Activated T-cell treated with anti-CD3 and anti-CD28 coated beads for 4 hours (primary cell): ENCODE measurements at places on chromosomes 13 and 19.
A peak's percentile ranks its signal among the peaks of the same experiment; 100 is the strongest.

DNA sequence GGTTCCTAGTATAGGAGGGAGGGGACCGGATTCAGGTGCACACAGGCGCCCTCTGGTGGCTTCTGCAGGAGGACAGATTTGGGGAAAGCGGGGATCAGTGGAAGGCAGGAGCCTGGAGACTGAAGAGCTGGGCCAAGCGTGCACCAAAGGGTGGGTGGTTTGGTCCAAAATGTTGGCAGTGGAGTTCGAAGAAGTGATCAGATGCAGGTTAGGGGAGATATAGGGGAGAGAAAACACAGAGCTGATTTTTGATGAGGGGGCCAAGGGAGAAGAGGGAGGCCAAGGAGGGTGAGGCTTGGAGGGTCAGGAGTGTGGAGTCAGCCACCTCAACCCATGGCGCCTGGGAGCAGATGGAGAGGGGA lies 6.8 kb upstream of the CARM1 start:
- DNase-seq: peak; percentile 70

- DNase-seq: no peak
Observed at GRCh38 chr13:22893204-22893603, 287.6 kb upstream of the SGCG start.

DNA sequence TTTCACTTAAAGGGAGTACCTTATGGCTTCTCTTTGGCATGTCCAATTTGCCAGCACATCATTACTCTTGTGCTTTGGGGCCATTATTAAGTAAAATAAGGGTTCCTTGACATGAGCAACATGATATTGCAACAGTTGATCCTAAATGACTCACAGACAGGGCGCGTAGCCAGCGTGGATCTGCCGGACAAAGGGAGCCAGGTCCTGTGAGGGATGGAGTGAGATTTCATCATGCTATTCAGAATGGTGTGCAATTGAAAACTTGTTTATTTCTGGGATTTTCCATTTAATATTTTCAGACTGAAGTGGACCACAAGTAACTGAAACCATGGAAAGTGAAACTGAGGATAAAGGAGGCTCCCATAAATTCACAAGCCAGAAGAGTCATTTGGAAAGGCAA lies 48.6 kb upstream of the WASF3 start:
- no peak for DNase-seq

DNA sequence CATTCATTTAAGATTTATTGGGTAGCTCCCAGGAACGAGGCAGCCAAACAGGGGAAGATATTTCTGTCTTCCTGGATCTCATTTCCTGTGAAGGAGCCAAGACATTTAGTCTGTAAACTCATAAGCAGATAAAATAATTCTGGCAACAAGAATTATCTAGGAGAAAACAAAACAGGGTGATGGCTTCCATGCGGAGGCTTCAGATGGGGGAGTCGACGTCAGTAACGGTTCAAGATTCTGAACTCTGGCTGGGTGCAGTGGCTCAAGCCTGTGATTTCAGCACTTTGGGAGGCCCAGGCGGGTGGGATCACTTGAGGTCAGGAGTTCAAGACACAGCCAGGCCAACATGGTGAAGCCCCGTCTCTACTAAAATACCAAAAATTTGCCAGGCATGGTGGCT lies 1.3 kb downstream of the GNA15 start:
- no peak for DNase-seq

DNA sequence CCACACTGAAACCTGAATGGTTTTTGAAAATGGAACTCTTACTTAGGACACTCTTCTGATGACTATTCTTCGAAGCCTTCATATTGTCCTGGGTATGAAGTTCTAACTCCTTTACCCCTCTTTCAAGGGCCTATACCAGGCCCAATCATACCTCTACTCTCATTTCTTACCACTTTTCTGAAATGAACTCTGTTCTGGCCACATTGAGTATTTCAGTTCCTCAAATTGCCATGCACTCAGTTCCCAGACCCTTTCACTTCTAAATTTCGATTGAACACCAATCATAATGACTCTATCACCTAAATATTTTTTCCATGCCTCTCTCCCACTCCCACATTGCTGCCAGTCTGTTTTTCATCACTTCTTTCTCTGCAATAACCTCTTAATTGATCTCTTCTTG lies 53.7 kb downstream of the LACC1 start:
- no peak for DNase-seq

DNA sequence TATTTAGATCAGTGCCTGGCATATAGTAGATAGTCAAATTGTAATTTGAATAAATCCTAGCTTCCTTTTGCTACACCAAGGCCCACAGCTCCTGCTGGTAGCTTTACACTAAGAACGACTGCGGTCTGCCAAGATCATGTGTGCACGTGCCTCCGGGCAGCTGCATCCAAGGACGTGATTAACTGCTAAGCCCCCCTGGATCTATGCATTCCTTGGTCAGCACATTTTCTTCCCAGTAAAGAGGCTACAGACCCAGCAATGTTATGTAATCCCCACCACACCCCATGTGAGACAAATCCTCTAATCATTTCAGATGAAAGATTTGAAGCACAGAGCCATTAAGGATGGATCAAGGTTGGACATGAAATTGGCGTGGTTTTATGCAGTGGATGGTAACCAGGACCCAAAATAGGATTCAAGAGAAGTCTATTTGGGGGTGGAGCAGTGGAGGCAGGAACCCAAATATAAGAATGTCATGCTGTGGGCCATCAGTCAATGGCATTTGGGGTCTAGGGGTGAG lies 65.2 kb upstream of the PEG3 start:
- DNase-seq: no peak

- DNase-seq: peak; percentile 15
Observed at GRCh38 chr13:33610438-33611120, 207.4 kb upstream of the RFC3 start.

DNA sequence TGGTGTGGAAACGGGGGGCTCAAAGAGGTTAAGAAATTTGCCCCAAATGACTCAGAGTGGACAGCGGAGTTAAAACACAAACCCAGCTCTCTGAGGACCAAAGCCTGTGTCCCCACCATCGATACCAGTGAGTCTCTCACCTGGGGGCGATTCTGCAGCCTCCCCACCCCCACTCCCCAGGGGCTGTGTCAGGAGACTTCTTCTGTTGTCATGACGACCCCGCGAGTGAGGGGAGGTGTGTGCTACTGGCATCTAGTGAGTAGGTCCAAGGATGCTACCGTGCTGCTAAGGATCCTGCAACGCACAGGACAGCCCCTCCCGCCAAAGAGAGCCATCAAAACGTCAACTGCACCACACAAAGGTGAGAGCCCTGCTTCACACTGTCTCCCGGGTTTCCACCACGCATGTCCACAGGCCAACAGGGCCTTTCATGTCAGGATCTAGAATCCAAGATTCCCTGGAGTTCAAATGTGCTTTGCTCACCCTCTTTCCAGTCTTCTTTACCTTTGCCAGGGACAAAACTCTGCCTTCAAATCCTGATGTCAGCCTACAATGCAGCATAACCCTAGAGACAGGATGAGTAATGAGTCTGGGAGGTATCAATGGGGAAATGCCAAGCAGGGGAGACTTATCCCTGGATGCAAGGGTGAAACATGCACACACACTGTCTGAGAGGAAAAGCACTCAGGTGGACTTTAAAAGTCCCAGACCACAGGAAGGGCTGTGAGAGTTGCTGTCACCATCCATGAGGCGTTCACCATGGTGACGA lies 3.9 kb downstream of the RANBP3 start:
- DNase-seq: no peak

DNA sequence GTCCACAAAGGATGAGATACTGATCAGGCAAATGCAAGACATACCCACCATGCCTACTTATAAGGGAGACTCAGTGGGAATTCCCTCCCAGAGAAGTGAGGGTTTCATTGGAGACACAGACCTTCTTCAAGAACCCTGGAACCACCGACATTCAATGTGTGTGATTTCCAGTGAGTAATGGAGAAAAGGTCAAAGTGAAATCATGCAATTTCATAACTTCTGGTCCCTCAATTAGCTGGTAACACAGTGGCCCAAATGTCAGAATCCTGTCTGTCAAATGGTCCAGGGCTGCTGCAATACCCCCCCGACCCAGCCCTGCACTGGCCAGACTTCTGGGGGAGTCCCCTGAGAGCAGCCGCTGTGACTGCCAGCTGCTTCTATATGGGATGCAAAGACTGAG lies 4.7 kb upstream of the METTL21C start:
- no peak for DNase-seq

- no peak for DNase-seq
Observed at GRCh38 chr19:33040994-33041827, 23.5 kb downstream of the RHPN2 start.

GRCh38 chr13:63409791-63410351 lies 1994.2 kb upstream of the PCDH20 start:
- no peak for DNase-seq

DNA sequence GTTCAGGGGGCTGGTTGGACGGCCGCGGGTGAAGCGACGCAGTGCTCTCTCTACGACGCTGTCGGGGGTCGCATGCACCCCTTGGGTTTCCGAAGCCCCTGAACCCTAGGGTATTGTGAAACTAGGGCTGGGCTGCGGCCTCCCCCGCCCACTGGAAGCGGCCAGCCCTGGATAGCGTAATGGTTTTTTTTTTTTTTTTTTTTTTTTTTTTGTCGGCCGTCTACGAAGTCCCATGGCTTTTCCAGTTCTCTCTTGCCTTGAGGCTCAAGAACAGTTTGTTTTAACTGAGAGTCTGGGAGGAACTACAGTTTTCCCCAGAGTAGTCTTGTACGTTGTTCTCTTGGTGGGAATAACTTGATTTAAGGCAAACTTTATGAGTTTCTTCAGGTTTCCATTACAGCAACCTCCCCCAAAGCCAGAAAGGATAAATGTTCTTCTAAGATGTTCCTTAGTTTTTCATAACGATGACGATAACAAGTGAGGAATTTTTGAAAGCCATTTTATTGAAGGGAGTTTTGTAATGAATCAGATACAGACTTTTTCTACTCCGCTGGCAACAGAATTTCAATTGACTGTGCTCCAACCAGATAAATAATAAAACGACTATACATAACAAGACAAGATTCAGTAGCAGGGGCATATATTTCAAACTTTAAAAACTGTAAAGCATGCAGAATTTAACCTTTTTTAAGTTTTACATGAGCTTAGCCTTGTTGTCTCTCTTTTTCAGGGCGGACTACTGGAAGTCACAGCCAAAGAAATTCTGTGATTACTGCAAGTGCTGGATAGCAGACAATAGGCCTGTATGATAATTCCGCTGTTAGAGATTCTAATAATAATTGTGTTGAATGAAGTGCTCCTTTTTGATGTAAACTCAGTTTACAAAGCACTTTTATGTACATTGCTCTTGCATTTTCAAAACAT lies 867 bp downstream of the WBP4 start:
- DNase-seq: no peak

- DNase-seq: peak; percentile 53
Observed at GRCh38 chr13:33723772-33724435, 94.0 kb upstream of the RFC3 start.

GRCh38 chr13:42553098-42554046 lies 20.6 kb upstream of the TNFSF11 start:
- no peak for DNase-seq

DNA sequence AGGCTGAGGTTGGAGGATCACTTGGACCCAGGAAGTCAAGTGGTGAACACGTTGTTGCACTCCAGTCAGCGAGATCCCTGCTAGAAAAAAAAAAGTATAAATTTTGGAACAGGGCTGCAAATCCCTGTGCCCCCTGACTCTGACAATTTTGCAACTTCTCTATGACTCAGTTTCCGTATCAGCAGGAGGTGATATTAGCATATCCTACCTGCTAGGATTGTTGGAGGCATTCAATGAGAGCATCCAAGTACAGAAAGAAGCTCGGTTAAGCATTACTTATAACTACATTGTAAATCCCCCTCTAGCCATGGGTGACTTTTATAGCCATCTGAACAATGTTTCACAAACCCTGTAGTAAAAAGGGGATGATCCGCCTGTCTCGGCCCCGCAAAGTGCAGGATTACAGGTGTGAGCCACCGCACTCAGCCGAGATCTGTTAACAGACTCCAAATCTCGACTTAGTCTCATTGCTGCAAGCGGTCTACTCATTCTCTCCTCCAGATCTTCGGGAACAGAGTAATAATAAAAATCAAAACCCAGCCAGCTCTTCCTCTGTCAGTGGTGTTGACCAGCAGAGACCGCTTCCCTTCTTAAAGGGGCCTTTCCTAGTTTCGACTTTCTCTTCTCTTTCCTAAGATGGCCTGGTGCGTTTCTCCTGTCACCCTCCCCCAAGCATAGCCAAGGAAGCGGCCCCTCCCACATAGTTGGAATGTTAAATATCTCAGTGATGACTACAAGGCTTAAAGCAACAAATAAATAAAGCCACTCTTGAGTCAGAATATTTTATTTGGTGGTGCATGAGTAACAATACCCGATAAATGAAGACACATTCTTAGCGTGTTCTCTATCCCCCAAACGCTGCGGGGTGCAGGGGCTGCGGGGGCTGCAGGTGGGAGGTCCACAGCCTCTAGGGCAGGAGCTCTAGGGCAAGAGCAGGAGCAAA lies 10.3 kb upstream of the BICRA start:
- no peak for DNase-seq

- DNase-seq: peak; percentile 14
Observed at GRCh38 chr19:48190288-48190884, 19.9 kb downstream of the ZSWIM9 start.

- DNase-seq: no peak
Observed at GRCh38 chr13:51136276-51136980, 25.4 kb upstream of the C13orf42 start.

DNA sequence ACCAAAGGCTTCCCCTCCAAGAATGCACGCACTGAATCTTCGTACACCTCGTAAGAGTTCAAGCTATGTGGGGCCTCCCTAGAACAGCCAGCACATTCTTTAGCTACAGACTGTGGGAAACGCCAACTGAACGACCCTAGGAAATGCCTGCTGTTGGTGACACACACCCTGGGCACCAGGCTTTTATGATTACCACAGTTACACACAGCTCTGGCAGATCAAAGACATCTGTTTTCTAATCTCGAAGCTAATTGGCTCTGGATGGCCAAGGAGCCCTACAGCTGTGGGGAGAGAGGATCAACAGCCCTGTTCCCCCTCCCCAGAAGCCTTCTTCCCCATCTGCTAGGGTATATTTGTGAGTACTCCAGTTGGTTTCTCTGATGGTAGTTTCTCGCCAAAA lies 123.0 kb downstream of the COL4A1 start:
- DNase-seq: no peak

- DNase-seq: no peak
Observed at GRCh38 chr13:77360032-77360685, 33.3 kb upstream of the MYCBP2 start.

- no peak for DNase-seq
Observed at GRCh38 chr13:71576571-71576970, 290.4 kb downstream of the DACH1 start.

GRCh38 chr13:35502456-35502855 lies 26.0 kb upstream of the MAB21L1 start:
- DNase-seq: no peak

DNA sequence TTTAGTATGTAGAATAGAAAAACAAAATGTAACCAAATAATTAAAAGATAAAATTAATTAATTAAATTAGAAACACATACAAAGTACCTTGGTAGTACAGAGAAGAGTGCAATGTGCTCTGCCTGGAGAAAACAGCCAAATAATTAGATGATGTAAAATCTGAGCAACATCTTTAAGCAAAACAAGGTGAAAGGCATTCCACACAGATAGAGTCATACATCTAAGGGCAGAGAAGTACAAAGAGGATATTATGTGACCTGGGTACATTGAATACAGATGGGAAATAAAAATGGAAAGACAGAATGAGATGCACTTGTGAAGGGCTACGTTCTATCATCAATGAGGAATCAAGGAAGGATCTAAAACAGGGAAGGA lies 25.2 kb upstream of the FNDC3A start:
- no peak for DNase-seq

- no peak for DNase-seq
Observed at GRCh38 chr13:45132369-45133064, 12.2 kb downstream of the GTF2F2 start.
